Iris pigment epithelial cell (primary cell): ENCODE measurements at places on chromosomes 7 and 10.

DNA sequence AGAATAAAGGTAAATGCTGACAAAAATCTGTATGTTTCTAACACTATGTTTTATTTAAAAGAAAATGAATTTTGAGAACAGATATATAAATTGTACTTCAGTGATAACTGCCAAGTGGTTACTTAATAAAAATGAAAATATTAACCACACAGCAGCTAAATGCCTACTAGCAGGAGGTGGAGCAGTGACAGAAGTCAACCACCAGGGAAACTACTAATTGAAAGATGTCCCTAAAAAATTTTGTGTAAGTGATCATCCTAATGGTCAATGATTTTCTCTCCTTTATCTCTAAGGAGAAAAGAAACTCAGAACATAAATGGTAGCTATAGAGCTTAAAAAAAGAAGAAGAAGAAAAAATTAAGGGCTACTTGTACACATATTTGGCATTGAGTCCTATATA lies 22.9 kb downstream of the WNT16 start:
- no peak for DNase-seq

DNA sequence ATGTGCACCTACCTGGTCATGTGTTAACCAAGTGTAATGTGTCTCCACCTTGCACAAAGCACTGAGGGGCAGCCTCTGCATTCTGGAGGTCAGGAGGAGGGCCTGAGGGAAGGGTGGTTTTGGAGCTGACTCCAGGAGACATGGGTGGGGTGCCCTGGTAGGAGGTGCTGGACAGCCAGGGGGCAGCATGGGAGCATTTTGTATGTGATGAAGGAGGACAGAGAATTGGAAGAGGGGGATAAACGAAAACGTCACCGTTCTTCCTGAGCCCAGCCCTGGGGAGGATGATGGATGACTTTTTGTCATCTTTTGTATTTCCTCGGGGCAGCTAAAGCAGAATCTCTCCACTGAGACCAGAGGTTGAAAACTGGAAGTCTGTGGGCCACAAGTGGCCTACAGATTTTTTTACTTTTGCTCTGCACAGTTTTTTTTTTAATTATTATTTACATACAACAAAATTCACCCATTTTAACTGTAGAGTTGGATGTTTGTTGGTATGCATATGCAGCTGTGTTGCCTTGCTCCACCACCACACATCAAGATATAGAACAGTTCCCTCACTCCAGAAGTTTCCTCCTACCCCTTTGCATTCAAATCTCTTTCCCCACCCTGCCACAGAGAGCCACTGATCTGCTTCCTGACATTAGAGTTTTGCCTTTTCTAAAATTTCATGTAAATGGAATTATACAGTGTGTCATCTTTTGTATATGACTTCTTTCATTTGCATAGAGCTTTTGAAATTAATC lies 242.5 kb downstream of the VTI1A start:
- DNase-seq = peak; percentile 7

DNA sequence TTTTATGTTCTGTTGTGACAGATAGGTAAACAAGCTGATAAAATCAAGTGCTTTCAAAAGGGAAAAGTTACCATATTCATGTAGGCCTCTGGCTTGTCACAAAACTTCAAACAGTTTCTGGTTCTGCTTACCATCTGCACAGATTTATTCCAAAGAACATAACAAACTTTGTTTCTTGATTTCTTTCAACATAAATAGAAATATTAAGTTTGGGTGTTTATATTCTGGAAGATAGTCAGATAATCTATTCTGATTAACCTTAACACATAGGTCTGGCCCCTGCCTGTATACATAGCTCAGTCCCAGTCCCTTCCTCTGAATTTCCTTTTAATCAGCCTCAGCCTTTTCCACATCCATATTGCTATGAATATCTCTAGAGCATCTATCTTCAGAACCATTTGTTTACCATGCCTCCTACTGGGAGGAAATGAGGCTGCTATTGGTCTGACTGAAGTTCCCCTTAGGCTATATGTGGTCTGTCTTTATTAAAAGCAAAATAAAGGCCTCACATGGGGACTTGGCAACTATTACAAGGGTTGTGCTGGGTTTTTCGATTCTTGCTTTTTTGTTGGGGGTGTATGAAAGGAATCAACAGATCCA lies 319.0 kb downstream of the HPSE2 start:
- no peak for DNase-seq

DNA sequence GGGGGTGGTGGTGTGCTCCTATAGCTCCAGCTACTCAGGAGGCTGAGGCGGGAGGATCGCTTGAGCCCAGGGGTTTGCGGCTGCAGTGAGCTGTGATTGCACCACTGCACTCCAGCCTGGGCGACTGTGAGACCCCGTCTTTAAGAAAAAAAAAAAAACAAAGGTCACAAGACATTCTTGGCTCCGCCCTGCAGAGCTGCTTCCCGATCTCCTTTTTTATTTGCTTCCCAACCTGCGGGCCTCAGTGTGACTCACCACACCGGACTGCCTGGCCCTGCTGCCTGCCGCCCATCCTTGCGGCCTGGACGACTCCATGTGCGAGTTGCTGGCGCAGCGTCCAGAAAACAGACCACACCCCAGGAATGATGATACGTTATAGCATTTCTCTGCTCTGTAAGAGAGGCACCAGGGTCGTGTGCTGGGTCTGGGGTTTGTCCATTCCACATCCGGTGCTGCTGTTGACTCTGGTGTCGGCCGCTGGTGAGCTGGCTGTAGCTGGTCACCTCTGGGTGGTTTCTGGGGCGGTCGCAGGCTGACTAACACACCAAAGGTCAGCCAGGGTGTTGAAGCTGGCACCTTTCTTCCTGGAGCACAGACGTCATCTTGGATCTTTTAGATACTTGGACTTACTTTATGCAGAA lies 123.6 kb downstream of the TCF7L2 start:
- DNase-seq = peak; percentile 97

DNA sequence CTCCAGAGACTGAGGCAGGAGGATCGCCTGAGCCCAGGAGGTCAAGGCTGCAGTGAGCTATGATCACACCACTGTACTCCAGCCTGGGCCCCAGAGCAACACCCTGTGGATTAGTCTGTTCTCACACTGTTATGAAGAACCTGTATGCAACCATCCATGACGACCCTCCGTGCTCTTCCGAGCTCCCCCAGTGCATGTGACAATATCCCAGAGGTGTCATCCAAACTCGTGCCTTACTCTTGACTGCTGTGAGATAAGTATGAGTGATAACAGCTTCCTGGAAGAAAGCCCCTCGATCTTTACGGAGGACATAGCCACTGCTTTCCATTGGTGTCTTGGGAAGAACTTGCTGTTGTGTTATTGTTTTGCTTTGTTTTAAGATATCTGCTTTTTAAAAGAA lies 591.9 kb downstream of the GALNT17 start:
- no peak for DNase-seq

GRCh38 chr10:96708456-96708855 lies 11.9 kb downstream of the PIK3AP1 start:
- DNase-seq = no peak

GRCh38 chr7:134084488-134085144 lies 42.5 kb upstream of the LRGUK start:
- DNase-seq = no peak

DNA sequence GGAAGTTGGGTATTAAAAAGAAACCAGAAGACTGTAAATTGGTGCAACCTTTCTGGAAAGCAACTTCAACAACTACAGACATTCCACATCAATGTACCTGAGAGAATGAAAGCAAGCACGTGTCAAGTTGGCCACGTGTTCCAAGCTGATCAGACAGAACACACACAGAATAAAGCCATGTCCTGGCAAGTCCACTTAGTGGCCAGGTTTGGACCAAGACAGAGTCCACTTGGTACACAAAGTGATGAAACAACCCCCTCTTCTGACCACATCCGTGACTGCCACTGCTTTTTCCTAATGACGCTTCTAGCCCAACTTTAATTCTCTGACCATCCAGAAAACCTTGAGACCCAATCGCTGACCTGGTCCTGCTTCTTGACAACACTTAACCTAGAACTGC lies 109.4 kb downstream of the ABLIM1 start:
- peak; percentile 40 for DNase-seq

DNA sequence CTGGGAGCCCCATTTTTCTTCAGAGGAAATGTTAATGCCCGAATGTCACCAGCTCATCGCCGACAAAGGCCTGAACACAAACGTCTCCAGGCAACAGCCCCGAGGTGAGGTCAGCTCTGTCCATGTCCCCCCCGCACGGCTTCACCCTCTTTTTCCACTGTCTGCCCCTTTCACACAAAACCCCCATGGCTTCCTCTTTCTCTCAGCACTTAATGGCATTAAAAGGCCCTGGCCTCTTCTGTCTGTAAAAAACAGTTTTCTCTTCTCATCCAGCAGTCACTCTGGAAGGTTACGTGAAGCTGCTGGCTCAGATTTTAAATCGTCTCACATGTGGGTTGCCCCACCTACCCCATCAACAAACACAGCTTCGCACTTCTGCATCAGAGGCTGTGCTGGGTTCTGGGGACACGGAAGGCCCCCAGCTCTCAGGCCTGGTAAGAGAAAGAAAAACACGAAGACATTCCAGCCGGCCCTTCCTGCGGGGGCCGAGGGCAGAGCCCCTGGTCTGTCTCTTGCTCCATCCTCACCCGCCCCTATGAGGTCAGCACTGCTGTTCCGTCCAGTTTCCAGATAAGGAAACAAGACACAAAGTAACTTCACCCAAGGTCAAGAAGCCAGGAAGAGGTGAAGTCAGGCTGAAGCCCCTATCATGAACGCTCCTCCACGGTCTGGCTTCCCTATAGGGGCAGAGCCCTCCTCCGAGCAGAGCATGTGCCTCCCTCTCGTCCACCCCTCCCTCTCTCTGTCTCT lies 91.1 kb upstream of the PDGFA start:
- peak; percentile 45 for DNase-seq

DNA sequence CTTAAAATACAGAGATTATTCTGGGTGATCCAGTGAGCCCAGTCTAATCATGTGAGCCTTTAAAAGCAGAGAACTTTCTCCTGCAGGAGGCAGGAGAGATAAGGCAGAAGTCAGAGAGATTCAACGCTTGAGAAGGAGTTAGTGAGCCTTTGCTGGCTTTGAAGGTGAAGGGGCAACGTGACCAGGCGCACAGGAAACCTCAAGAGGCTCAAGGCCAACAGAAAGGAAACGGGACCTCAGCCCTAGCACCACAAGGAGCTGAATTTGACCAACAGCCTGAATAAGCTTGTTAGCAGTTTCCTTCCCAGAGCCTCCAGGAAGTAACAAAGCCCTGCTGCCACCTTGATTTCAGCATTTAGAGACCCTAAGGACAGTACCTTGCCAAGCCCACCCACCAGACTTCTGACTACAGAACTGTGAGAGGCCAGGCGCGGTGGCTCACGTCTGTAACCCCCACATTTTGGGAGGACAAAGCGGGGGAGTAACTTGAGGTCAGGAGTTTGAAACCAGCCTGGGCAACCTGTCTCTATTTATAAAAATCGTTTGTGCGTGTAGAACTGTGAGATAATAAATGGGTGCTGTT lies 87.3 kb upstream of the KAT6B start:
- DNase-seq = peak; percentile 34

DNA sequence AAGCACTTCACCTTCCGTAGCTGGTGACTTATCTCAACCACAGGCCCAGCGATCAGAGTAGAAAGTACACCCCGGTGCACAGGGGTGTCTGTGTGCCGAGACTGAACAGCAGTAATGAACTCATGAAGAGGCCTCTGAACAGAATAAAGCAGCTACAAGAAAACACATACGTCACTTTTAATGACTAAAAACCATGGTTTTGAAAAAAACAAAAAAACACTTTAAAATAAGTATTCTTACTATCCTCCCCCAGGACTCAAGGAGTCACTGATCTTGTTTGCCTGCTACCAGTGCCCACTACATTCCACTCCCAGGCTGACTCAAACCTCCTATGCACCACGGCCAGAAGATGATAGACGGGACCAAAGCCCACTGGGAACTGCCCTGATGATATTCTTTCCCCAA lies 53.8 kb downstream of the NCAPG2 start:
- DNase-seq = peak; percentile 86
